ENCODE measurements at places on chromosomes 2 and 18.

- no peak for DNase-seq
Observed at GRCh38 chr2:173033084-173033483, 42.6 kb upstream of the MAP3K20 start.

GRCh38 chr2:118165595-118165994, 77.3 kb downstream of the INSIG2 start:
- no peak for DNase-seq

- no peak for DNase-seq
Observed at GRCh38 chr18:13392899-13393298, 174.3 kb downstream of the LDLRAD4 start.

DNA sequence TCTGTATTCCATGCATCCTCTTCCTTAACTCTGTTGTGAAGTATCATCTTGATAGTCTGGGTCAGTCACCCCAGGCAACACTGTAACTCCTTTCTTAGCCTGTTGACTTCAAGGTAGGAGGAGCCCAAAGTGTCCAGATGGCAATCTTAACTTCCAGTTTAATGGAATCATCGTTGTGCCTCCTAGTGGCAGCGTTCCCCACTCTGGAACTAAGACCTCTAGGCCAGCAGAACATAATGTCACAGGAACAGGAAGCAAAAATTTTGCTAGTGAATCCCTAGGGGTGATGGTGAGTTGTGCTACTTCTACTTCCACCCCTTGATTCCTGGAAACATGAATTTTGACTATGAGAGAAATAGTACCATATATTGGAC, 11.7 kb downstream of the SGPP2 start:
- DNase-seq: no peak

DNA sequence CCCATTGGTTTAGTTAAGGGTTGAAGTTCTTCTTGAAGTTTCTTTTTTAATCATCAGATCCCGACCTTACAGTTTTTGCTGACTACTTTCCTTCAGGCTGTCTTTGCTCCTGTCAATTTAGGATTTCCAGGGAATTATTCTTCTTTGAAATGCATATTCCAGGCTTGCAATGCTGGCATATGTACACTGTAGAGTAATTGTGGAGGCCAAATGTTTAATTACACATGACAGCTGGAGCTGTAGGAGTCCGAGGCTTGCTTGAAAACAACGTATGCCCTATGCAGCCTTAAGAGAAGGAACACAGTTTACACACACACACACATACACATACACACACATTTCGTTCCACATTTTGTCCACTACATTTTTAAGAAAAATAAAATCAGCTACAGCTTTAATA, 602.3 kb downstream of the TMEM182 start:
- DNase-seq: no peak

GRCh38 chr2:28979041-28979440, 2.1 kb upstream of the TOGARAM2 start:
- no peak for DNase-seq

DNA sequence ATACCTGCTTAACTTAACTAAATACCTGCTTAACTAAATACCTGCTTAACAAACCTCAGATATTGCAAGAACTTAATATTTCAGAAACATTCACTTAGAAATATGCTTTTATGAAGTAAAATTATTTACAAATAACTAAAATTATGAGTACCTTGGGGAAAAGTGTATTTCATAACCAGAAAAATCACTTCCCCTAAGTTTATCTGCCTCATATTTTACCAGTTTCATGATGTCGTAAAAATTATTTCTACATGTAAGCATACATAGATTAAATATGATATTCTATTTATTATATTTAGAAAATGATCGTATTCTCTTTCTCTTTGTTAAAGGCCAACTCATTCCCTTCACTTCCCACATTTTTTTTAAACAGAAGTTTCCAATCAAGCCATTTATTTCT, 41.5 kb upstream of the DSC1 start:
- DNase-seq: no peak

DNA sequence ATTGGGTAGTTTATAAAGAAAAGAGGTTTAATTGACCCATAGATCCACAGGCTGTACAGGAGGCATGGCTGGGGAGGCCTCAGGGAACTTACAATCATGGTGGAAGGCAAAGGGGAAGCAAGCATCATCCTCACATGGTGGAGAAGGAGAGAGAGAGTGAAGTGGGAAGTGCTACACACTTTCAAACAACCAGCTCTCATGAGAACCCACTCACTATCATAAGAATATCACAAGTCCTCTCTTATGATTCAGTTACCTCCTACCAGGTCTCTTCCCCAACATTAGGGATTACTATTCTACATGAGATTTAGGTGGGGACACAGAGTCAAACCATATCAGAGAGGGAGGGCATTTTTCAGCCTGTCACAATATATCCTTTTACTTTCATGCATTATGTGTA, 22.7 kb upstream of the DOCK10 start:
- DNase-seq: no peak

DNA sequence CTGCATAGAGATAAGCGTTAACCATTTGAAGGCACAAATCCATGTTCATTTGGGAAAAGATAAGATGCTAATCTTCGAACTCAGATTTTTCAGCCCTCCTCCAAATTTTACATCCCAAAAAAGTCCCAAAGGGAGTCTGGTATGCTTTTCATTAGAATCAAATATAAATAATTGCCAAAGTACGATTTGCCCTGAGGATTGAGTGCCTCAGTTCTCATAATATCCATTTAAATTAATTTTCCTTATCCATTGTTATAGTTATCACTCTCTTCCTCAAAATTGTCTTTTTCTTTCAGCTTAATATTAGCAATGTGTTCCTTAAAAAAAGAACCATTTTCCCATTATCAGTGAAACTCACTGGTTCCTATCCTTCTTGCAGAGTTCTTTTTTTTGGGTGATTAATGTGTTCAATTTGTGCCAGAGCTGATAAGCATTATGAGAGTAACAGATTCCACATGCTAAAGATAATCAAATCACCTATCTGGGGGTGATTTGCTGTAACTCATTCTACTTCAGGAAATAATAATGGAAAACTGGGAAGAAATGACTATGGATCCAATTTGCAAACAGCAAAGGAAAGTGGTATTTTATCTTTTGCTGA, 686 bp downstream of the HNMT start:
- DNase-seq: no peak

- DNase-seq: no peak
Observed at GRCh38 chr18:44807766-44808165, 127.1 kb downstream of the SETBP1 start.

GRCh38 chr2:171541202-171541887, 19.1 kb downstream of the CYBRD1 start:
- no peak for DNase-seq

DNA sequence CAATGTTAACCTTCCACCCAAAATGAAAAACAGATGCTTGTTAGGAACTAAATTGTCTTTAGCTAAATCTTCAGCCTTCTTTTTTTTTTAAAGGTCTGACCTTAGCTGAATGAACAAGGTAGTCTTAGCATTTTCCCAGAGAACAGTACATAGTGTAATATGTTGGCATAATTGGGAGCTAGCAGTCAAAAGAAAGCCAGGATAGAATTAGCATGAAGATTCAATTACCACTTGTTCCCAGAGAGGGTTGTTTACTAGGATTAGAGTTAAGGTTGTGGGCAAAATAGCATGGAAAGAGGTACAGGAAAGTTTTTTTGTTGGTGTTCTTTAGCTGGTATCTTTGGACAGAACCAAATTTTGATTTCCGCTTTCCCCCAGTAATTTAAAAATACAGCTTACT, 6.9 kb downstream of the CDH20 start:
- no peak for DNase-seq

DNA sequence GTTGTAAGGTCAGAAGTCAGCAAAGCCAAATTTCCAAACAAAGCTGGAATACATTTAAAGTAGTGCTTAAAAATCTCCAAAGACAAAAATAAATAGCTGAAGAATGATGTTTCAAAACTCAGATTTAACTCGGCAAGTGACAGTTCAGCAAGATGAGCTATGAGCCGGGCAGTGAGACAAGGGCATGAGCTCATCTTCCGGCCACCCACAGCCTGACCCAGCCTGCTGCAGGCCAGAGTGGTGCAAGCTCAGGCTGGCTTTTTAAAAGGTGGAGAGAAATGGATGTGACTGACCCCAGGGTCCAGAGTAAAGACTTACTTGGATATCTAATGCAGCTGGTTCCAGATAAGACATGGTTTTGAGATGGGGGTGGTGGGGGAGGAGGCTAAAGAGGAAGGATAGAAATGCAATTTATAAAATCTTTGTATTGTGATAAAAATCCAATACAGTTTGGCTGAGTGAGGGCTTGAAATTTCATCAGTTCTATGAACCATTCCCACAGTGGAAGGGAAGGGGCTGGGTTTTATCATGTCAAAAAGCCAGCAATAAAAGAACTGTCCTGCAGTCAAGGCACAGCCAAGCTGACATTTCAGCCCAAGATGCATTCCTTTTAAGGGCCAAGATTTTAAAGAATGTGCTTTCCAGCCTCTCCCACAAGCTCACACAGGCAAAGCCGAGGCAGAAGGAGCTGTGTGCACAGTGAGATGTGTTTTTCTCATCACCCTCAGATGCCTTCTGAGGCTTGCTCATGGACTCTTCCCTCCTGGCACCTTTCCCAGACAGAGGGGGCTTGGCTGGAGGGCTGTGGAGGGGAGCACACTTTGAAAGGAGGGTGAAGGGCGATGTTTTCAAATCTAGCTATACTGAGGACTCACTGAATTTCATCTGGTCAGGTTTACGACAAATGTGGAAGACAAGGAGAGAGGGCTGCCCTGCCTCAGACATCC, 97.9 kb upstream of the KLHL29 start:
- no peak for DNase-seq

DNA sequence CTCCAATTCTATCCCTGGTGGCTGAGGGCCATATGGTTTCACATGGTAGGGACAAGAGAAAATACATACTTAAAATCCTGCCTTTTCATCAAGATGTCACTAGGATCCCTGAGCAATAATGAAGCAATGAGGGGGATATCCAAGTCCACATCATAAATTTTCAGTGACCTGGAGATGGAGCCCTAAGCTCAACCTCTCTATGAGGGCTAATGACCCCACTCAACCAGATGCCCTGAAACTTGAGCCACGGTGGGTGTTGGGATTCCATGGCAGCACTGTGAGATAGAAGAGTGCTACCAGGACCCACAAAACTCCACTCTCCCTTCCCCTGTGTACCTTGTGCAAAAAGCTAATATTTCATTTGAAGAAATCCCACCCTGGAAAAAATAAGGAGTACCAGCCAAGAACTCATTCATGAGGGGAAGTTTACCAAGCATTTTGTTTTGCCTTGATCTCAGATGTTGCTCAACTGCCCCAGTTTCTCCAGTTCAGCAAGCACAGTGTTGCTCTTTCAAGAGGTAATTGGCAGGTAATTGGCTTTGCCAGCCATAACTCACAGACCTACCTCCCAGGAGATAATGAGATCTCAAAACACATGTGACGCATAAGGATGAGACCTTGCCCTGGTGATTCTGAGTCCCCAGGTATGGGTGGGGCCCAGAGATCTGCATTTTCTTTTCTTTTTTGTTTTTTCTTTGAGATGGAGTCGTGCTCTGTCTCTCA, 51.0 kb upstream of the TTC39C start:
- DNase-seq: no peak

GRCh38 chr2:133842446-133842845, 274.2 kb upstream of the NCKAP5 start:
- no peak for DNase-seq

DNA sequence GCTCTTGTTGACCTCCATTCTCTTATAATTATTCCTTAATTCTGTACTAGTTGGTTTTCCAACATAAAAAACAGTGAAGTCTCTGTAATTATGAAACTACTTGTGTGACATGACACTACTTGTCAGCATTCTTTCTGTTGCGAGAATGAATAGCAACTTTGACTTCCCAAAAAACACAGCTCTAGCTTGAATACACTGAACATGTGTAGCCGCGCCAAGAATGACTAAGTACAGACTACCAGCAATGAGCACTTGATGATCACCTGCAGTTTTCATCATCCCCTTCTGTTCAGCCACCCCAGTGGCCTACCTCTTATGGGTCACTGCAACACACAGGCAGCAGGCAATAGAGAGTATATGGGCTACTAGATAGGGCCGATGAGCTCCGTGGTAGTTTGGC, 229.3 kb downstream of the TGIF1 start:
- DNase-seq: no peak

DNA sequence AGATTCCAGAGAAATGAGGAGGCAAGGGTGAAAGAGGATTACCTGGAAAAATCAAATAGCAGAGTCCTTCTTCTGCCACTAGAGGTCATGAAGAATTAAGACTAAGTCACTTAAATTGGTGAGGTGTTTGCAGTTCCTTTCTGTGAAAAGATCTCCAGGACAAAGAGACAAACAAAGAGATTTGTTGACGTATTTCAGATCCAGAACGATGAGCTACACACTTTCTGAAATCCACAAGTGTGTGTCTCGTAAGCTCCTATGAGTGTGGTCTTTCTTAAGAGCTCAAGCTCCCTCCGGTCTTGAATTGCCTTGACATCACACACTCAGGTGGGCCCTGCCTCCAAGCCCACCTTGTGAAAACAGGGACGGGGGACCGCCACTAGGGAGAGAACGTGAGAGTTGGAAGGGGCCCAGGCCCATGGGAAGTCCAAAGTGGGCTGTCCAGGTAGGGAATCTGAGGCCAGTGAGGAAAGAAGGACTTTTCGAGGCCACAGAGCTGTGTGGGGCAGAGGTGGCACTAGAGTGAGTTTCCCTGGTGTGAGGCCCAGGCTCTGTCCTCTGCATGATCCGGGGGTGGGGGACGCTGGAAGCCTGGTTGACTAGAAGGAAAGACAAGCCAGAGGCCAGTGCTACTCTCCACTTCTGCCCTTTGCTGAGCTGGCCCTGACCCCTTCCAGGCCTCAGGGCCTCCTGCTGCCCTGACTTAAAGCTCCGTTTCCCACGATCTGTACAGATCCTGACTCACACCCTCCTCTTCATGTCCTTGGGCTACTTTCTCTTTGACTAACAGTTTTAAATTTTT, 168.1 kb upstream of the NCK2 start:
- peak; percentile 77 for DNase-seq

GRCh38 chr2:20221555-20221973, 3.4 kb downstream of the SDC1 start:
- no peak for DNase-seq

DNA sequence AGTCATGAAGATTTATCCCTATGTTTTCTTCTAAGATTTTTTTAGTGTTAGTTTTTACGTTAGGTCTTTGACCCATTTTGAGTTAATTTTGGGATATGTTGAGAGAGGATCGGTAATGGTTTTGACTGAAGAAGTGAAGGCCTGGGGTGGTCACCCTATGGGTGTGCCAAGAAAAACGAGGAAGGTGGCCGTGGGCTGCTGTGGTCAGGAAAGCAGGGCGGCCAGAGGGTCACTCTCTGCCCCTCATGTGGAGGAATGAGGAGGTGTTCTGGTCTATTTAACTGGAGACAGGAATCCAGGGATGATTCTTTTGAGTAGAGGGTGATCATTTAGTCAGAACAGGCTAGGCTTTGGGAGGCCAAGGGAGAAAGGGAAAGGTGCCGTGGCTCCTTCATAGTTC, 50.7 kb downstream of the MYO7B start:
- no peak for DNase-seq

- no peak for DNase-seq
Observed at GRCh38 chr2:209977386-209978239, 24.8 kb upstream of the RPE start.

- no peak for DNase-seq
Observed at GRCh38 chr2:75632813-75633212, 13.8 kb upstream of the MRPL19 start.

- DNase-seq: no peak
Observed at GRCh38 chr2:120599072-120599471, 136.6 kb upstream of the GLI2 start.

- no peak for DNase-seq
Observed at GRCh38 chr2:146997945-146998344, 846.9 kb upstream of the ACVR2A start.
